ENCODE measurements at places on chromosomes 5 and 9.

GRCh38 chr9:8677741-8678140 lies 878.2 kb upstream of the DMAC1 start:
- DNase-seq: no peak

- peak; percentile 47 for DNase-seq
Observed at GRCh38 chr5:124528838-124529237, 217.6 kb downstream of the ZNF608 start.

- DNase-seq: peak; percentile 76
Observed at GRCh38 chr9:81771571-81771970, 82.2 kb upstream of the TLE1 start.

DNA sequence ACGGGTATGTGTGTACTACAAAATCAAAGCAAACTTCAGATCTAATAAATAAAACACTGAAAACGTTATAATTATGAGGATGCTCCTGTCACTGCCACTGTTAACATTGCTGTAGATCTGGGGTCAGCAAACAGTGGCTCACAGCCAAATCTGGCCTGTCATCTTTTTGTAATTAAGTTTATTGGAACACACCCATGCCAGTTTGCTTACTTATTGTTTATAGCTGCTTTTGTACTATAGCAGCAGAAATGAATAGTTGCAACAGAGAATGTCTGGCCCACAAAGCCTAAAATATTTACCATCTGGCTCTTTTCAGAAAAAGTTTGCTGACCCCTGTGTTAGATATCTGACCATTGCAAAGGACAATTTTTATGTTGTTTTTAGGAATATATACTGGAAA lies 32.1 kb downstream of the PRRC1 start:
- DNase-seq: no peak

DNA sequence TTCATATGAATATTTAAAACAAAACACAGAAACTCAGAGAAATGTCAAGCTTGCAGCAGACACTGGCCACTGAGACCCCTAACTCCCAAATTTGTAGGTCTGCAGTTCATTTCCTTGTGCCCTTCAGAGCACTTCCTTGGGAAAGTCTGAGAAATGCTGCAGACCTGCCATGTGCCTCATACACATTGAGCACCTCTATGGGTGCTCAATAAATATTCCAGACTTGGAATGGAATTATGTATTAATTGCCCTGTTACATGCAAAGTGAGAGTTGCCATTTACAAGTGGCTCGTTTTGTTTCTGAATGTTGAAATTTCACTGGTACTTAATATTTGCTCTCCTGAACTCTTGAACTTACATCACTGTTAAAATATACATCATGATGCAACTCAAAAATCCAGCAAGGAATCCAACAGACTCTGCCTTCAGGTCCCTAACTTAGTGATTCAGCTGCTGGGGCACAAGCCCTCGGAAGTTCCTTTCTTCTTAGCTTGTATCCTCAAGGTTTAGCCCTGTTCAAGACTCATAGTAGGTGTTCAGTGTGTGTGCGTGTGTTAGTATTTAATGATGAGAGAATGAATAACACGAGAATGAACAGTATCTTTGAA lies 90.6 kb downstream of the PTCD2 start:
- no peak for DNase-seq

GRCh38 chr5:181204826-181205760 lies at the start of gene TRIM7:
TSS of gene TRIM7 (minus strand) at chr5:181205196. CDS start at chr5:181205110, 86 bp downstream.
- peak; percentile 71 for DNase-seq

- peak; percentile 78 for DNase-seq
Observed at GRCh38 chr9:109355564-109356297, 34.9 kb upstream of the EPB41L4B start.
